ENCODE measurements at places on chromosomes 7 and 10.

GRCh38 chr7:131781-132482 is 60.4 kb upstream of the FAM20C start:
- DNase-seq, result no peak

DNA sequence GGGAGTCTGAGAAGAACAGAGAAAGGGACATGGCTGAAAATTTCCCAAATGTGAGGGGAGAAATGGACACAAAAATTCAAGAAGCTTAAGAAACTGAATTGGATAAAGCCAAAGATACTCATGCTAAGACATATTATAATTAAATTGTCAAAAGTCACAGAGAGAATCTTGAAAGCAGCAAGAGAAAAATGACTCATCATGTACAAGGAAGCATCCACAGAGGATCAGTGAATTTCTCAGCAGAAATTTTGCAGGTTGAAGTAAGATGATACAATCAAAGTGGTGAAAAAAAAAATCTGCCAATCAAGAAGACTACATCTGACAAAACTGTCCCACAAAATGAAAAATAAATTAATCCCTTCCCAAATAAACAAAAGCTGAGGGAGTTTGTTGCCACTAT is 56.8 kb downstream of the MPP7 start:
- no peak for DNase-seq

- no peak for DNase-seq
These were observed 69.2 kb upstream of the INSIG1 start for GRCh38 chr7:155228459-155228845.

- DNase-seq, result no peak
These were observed 143.0 kb upstream of the HDAC9 start for GRCh38 chr7:18352339-18353255.

- no peak for DNase-seq
These were observed 350.3 kb downstream of the GPAM start for GRCh38 chr10:111833251-111833650.

DNA sequence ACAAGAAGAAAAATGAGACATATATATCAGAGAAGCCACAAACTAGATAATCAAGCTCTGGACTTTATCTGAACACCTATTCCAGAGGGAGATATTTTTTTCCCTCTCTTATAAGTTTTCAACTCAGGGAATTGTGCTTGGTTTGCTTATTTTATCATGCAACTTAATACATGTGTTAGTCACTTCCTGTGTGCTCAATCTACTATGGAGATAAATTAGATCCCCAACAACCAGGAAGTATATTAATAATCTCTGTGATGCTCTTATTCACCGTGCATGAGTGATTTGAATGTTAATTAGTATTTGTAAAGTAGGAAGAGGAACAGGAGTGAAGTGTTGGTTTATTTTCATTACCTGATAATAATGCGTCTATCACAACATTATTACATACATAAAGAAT is 38.8 kb upstream of the ZNF365 start:
- DNase-seq, result no peak

- no peak for DNase-seq
These were observed 339.8 kb downstream of the RNLS start for GRCh38 chr10:88243202-88243744.

DNA sequence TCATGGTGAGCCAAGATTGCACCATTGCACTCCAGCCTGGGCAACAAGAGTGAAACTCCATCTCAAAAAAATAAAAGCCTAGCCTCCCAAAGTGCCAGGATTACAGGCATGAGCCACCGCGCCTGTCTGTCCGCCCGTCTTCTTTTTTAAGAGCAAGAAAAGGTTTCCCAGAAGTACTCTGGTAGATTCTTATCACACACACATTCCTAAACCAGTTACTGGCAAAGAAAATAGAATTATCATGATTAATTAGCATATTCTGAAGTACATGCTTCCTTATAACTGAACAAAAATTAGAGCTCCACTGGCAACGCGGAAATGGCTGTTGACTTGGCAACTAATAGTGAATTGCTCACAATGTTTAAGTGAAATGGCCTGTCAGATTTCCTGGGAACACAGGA is 87.0 kb downstream of the ADK start:
- DNase-seq, result no peak

DNA sequence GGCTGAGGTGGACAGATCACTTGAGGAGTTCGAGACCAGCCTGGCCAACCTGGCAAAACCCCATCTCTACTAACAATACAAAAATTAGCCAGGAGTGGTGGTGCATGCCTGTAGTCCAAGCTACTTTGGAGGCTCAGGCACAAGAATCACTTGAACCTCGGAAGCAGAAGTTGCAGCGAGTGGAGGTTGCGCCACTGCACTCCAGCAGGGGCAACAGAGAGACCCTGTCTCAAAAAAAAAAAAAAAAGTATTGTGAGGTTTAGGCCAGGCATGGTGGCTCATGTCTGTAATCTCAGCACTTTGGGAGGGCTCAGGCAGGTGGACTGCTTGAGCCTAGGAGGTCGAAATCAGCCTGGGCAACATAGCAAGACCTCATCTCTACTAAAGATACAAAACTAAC is 16.0 kb downstream of the TET1 start:
- no peak for DNase-seq

DNA sequence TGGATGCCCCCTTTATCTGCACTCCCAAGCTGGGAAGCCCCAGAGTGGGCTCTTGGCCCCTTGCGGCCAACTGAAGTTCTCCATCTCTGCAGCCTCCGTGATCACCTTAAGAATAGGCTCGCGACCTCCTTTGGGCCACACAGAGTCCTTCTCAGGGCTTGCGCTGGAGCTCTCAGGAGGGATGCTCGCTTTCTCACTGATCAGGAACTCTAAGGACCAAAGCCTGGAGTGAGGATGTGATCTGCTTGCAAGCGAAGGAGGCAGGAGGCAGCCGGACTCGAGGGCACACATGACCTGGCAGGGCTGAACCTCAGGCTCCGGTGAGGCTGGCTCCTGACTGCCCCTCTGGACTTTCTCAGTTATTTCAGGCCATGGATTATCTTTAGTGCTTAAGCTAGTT is 192.1 kb upstream of the MKI67 start:
- DNase-seq, result no peak

- DNase-seq, result no peak
These were observed 15.9 kb downstream of the LRRC27 start for GRCh38 chr10:132347931-132348267.

GRCh38 chr10:50533296-50533695 is 90.5 kb downstream of the SGMS1 start:
- no peak for DNase-seq

Data from cerebellar nuclear complex (tissue), 1 donor.